Neural progenitor cell (in vitro differentiated cells): ENCODE measurements at places on chromosomes 1 and 21.

- DNase-seq, result no peak
Measured at GRCh38 chr21:44428281-44428960, 26.9 kb upstream of the LRRC3 start.

DNA sequence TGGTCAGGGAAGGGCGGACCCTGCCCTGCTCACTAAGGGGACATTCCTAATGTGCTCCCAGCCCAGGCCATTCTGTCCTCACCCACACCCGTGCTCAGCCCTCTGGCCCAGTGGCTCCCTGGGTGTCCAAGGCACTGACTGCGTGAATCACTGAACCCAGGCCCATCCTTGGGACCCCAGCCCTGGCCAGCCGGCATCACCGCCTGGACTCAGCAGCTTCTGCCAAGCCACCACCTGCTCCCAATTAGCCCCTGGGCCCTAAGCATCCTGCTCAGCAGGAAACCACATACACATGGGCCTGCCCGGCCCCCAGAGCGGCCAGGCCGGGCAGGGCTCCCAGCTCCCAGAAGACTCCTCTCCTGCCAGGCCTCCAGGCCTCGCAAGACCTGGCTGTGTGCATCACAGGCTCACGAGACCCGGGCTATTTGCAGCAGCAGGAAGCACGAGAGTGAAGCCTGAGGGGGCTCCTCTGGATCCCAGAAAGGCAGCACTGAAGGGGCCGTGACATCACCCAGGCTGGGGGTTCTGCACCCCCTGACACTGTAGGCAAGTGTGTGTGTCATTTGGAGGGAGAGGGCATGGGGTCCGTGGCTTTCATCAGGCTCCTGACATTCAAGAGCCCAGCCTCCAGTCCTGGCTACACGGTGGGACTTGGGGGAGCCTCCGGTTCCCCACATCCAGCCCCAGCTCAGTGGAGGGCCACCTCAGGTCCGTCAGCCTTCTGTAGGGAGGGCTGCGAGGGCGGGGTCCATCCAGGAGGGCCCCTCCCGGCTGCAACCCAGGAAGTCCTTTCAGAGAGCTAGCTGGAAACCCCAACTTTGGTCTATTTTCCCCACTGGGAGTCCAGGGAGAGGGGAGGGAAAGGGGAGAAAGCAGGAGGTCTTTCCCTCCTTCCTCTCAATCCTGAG is 1.6 kb downstream of the MFAP2 start:
- peak; percentile 23 for DNase-seq

GRCh38 chr1:234680331-234680904 is 70.4 kb upstream of the IRF2BP2 start:
- DNase-seq, result no peak

- no peak for DNase-seq
Measured at GRCh38 chr1:95002540-95003432, 70.0 kb downstream of the ALG14 start.

GRCh38 chr1:175043824-175044223 is 20.6 kb upstream of the MRPS14 start:
- peak; percentile 64 for DNase-seq

DNA sequence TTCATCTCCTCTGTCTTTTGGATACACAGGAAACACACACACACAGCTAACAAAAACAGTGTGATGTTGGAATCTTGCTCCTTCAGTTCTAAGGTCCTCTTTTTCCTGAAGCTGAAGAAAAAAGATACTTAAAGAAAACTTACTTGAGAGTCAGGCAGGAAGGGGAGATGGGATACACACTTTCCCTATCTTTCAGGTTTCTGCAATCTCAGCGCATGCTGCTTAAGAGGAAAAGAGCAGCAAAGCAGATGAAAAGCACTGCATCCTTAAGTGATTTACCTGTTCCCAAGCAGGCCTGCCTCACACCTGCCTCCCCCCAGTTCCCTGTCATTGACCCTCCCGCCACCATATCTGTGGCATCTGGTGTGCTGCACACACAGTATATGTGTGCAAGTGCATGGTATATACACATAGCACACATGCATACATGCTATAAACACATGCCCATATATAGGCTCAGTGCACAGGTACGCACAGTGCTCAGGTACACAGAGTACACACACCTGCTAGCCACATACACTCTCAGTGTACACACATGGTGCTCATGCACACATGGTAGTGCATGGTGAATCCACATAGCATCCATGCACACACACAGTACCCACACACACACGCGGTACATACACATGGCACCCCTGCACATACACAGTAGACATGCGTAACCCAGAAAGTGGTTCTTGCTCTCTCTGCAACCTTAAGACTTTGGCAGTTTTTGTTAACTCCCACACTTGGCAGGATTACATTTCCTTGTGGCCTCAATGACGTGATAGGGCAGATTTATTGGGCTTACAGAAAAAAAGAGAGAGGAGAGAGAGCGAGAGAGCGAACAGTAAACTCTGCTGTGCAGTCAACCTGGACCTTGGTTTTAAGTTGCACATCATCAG is 166.9 kb downstream of the TOMM20 start:
- no peak for DNase-seq

DNA sequence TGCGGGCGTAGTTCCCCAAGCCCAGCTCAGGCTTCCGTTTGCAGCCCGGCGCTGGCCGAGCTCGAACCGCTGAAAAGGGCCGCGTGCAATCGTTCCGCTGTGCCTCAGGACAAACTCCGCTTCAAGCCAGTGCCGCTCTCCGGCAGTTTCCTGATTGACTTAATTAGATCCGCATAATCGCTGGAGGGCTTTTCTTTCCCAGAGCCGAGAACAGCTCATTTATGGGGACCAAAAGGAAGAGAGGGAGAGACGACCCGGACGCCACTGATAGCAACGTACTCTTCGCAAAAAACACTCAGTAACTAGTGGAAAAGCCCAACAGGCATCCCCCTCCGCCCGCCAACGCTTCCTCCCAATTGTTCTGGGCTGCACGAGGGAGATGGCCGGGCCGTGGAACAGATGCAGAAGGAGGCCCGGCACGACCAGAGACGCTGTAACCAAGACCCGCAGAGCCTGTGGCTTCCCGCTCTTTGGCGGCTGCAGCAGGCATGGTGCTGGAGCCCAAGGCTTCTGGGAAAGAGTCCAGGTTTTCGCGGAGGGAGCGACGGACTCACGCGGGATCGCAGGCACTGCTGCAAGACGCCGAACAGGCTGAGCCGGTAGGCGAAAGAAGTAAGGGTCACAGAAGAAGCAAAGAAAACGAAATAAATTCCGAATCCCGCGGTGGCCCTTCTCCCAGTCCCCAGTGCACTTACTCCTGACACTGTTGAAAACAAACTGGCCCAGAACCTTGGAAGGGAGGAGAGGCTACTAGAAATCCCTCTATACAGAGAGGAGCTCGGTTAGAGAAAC is 3.6 kb upstream of the FOXD2 start:
- DNase-seq, result peak; percentile 73

GRCh38 chr1:27475720-27476119 is 14.2 kb downstream of the WASF2 start:
- DNase-seq, result no peak

DNA sequence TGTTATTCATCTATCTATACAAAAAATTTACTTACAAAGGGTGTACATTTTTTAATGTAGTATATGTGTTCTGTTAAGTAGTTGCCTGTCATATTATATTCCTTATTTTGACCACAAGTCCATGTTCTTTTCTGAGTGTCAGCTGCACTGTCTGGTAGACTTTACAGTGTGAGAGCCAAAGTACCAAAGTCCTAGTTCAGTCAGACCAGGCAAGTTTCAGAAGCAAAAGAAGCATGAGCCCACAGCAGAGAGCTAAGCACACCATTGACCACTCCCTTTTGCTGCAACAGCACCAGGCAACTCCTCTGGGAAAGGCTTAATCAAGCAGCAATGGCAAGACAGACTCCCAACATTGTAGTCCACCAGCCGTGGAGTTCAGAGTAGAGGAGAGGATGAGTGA is 631.9 kb upstream of the PKN2 start:
- no peak for DNase-seq

DNA sequence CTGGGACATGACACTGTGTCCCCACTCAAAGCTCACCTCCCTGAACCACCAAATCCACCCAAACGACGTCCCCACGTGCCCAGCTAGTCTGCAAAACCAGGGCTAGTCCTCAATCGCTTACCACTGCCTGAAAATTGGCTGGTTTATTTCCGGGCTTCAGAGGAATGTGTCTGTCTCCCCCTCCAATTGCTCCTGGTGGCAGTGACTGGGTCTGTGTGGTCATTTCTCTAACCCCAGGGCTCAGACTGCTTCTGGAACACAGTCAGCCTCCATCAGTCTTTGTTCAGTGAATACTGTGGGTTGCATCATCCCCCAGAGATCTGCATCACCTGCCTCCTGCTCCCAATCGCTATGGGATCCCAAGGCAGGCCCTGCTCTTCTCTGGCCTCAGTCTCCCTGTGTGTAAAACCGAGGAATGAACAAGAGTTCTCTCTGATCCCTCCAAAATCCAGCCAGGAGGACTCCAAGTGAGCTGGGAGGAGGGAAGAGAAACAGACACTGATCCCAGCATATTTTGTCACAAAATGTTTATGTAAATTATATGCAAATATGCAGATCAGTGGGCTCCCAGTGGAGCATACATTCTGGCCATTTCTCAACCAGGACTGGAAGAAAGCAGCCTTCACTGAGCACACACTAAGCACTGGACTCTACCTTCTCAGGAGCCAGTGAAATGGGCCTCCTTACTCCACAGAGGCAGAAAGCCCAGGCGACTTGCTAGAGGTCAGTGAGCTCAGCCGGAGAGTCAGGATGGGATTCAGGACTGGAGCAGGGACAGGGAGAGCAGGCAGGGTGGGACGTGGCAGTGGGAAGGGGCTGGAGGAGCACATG is 20.9 kb downstream of the SDC3 start:
- no peak for DNase-seq

DNA sequence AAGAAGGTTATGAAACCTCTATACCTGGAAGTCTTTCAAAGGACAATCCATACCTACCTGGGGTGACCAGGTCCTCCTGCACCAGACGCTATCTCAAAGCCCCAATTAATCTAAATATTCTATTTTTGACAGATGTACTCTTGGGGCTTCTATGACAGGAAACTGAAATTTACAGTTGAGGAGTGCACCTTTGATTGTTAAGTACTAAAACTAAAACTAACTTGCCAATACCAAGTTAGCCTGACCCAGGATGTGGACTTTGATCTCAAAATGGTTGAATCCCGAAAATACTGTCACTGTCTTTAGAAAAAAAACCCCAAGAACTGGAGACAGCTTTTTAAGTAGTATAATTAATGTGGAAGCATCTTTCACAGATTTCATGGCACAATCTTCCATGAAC is 162.4 kb downstream of the TTLL7 start:
- no peak for DNase-seq

- no peak for DNase-seq
Measured at GRCh38 chr1:161840363-161840762, 74.2 kb downstream of the ATF6 start.

- DNase-seq, result no peak
Measured at GRCh38 chr1:235920596-235921375, 54.1 kb upstream of the LYST start.

GRCh38 chr1:71461416-71461815 is 380.6 kb upstream of the ZRANB2 start:
- no peak for DNase-seq

DNA sequence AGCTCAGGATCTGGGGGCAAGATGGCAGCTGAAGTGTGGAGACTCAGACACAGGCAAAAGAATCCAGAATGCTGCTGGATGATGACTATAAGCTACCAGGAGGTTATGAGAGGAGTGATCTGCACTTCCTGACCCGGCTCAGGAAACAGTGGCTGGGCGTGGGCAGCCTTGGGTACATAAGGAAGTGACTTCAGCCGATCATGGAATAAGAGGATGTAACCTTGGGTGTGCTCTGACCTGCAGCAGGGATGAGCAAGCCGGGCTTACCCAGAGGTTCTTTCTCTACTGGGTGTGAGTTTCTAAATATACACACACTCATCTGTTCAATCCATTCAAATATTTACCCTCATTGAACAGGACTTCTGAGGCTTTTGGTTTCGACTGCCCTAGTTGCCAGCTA is 62.7 kb downstream of the CD34 start:
- no peak for DNase-seq

GRCh38 chr1:244837597-244838258 is 2.3 kb downstream of the COX20 start:
- no peak for DNase-seq

- DNase-seq, result no peak
Measured at GRCh38 chr1:200610846-200611245, 9.7 kb downstream of the KIF14 start.

DNA sequence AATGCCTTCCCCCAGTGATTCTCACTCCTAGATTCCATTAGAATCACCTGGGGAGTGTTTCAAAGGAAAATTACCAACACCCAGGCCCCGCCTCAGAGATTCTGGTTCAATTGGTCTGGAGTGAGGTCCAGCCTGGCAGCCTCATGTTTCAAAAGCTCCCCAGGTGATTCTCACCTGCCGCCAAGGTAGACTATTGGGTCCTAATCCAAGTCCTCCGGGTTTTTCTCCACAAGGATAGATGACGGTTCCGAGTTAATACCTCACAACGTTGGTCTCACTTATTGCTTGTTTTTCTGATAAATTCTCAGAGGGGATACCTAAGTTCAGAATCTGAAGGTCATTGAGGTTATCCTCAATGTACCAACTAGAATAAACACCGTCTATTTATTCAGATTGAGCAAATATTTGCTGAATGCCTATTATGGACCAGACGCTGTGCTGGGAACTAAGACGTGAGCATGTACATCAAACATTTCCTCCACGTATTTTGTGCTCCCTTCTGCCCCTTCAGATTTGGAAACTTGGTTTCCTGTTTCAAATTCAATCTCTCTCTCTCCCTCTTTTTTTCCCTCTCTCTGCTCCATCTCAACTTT is 97.5 kb downstream of the SEC16B start:
- DNase-seq, result no peak

DNA sequence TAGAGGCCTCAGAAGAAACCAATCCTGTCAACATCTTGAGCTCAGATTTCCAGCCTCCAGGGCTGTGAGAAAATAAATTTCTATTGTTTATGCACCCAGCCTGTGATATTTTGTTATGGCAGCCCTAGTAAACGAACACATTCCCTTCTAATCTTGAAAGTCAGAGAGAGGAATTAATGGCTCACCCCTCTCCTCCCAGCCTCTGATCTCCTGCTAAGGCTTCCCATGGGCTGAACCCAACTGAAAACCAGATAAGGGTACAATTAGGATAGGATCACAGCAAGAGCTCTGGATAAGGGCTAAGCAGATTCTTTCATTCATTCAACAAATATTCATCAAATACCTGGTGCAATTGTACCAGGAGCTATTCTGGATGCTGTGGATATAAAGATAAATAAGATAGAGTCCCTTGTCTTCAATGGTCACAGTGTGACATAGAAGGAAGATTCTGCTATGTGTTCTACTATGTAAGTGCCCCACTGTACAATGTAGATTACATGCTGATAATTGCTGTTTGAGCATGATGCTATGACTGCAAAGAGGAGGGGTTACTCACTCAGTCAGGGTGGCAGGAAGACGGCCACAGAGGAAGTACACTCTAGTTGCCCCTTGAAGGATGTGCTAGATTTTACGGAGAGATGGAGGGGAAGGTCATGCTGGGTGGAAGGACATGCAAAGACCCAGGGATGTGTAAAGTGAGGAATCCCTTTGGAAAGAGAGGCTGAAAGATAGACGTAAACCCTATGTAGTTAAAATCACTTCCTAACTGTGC is 203.3 kb upstream of the JUN start:
- no peak for DNase-seq
